ENCODE measurements at places on chromosomes 1 and 21.

DNA sequence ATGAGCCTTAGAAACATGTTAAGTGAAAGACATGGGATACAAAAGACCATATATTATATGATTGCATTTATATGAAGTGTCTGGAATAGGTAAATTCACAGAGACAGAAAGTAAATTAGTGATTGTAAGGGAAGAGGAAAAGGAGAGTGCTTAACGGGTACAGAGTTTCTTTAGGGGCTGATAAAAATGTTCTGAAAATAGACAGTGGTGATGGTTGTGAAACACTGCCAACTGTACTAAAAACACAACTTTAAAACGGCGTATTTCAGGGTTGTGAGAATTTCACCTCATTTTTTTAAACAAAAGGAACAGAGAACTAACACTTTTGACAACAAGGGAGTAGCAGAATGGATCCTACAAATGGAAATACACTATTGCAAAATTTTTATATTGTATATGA, 13.4 kb downstream of the COP1 start:
- no peak for DNase-seq

DNA sequence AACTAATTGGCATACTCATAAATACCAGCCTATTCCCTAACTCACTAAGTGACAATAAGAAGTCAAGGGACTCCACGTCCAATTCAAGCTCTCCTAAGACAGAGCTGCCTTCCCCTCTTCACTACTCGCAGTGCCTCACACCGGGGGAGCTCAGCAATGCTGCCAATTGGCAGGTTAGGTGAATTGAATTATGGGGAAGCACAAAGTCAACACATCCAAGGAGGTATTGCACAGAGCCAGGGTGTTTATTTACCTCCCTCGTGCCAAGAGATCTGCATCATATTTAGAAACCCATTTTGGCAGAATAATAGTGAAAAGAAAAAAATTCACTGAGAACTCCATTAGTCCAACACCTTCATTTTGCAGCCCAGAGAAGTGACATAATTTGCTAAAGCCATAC, 20.4 kb upstream of the TNR start:
- no peak for DNase-seq

DNA sequence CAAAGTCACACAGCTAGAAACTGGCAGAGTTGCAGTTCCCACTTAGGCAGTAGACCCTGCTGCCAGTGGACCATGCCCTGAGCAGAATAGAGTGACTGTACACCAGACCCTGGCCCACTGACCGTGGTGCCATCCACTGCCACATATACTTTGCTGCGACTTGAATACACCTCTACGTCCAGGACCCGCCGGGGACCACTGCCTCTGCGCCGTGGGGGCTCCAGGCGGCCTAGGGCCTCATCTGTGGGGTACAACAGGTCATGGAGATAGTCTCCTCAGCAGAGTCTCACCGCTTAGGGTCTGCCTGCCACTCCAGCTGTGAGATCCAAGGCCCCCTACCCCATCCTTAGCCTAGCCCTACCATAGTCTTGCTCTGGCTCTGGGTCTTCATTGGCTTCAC, 1.6 kb downstream of the POMGNT1 start:
- DNase-seq, result no peak

DNA sequence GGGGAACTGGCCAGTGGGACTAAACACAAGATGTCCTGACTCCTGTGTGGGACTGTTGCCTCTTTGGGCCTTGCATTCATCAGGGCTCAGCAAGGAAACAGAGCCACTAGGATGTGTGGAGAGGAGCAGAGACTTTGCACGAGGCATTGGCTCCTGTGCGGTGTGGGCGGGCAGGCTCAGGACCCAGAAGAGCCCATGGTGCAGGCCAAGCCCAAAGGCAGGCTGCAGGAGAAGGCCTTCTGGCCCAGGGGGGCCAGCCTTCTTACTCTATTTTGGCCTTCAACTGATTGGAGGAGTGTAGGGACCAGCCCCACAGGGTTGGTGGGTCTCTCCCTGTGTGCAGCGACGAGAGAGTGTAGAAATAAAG, 23.5 kb downstream of the LRRC3 start:
- DNase-seq, result no peak

DNA sequence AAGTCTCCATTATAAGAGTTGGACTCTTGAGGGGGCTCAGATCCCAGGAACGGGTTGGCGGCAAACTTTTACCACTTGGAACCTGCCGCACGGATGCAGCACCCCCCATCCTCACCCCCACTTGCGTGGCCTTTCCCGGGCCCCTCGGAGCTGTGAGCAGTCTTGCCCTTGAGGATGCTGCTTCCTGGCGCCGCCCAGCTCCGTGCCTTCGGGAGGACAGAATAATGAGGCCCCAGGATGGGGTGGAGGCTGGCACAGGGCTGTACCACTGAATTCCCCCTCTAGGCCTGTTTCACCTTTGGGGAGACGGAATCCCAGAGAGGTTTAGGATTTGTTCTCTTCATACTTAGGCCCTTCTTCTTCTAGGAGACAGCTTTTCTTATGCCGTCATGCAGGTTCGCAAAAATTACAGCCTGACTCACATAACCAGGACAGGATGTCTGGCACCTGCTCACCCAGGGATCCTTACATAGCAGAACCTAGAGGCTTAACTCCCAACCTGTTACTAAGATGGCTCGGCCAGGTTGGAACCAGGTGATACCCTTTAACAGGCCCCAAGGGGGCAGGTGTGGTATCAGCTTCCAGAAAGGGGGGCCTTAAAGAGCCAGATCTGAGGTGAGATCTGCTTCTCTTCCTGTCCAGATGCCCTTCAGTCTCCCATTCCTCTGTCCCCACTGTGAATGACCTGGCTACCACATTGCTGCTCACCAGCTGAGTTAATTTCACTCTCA, 1.5 kb downstream of the TRNP1 start:
- no peak for DNase-seq

DNA sequence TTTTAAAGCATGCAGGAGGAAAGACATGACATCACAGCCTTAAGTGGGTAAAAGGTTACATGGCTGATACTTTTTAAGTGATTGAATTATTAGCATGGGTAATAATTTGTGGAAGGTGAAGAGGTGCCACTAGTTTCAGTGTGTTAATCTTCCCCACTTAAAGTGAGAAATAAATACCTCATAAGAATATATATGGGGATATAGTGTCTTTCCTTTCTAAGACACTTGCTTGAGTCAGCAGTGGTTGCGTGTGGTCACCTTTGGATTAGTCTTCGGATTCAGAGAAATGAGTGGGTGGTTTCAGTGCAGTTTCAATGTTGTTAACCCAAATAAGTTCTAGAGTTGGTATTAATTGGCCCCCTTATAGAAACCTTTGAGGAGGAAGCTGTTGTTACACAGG, 94.1 kb downstream of the ADGRL2 start:
- no peak for DNase-seq

DNA sequence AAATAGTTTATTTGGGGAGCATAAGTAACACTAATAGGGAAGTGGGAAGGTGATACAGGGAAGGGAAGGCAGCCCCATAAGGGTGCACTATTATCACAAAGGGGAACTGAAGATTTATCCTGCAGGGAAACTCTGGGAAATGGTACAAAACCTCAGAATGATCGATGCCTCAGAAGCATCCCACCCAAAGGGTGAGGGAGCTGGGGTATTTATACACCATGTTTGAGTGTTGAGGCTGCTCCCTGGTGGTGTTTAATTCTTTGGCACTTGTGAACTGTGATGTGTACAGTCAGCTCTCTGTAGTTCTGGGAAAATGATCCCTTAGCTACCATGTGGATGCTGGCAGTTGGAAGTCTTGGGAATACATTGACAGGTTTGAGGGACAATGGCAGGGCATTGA, 5.1 kb upstream of the TRIM62 start:
- no peak for DNase-seq

DNA sequence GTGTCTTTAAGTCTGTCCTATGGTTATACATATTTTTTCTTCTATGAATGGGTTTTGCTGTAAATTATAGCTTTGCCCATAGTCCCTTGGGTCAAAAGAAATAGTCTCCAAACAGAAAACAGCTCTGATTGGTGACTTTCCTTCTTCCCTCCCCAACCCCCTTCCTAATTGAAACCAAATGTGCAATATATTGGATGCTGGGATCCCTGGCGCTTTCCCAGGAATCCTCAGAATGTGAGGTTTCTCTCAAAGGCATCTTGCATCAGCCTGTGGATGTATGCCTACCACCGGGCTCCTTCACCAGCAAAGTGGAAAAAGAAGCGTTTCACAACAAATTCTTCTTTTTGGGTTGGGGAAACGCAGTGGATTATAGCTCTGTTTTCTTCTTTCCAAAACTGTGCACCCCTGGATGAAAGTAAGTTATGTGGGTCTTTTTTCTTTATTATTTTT, at the start of gene DDR2:
TSS of gene DDR2 (plus strand) at position 248 of the 450 bp plus-strand sequence. CDS start 86,600 bp downstream, outside the sequence.
- DNase-seq, result peak; percentile 91

DNA sequence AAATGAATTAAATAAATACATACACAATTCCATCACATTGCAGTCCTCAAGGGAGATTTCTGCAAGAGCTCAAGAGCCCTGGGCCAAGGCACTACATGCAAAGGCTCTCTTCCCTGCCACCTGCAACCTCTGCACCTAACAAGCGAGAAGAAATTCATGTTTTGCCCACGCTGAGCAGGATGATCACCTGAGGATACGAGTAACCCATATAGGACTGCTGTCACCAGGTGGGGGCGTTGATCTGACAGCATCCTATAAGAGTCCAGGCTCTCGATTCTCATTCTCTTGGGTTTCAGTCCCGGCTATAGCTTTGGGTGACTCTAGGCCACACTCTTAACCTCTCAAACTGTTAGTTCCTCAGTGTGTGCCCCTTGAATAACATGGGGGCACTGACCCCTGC, 18.7 kb upstream of the SPOCD1 start:
- DNase-seq, result no peak

DNA sequence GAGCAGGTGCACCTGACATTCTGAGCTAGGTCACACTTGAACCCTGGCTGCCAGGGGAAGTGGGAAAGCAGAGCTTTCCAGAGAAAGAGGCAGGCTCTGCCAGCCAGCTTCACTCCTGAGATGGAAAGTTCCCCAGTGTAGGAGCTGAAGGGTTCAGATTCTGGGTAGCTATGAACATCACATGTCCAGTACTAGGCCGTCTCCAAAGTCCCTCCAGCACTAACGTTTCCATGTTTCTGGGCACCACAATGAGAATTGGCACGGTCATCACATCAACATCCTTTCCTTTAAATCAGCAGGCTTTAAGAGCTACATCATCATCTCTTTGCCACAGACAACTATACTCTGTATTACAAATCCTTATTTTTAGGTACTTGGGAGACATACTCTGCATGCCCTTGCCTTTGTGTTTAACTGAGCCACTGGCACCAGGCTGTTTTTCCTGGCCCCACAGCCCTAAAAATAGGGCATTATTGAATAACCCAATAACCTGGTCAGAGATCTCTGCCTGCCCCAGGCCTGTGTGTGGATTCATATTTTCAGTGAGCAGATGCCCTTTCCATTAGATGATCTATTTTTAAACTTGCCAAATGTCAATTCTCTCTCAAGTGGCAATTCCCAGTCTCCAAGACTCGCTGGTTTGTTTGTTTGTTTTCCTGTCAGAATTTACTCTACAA, 35.4 kb upstream of the USP24 start:
- DNase-seq, result no peak

DNA sequence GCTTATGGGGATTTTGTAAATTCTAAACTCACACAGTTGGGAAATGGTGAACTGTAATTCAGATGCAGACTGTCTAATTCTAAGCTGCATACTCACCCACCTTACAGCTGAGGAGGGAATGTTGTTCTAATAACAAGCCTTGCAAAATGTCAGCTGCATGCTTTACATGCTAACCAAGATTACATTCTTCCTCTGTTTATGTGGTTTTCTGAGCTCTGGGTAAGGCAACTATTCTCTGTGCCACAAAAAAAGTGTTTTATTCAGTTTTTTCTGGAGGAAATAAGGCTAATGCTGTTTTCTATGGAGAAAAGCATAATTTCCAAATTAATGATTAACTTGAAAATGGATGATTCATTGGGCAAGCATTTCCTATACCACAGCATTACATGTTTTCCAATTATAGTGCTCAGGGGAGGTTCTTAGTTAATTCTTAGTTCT, 64.9 kb downstream of the RGS13 start:
- peak; percentile 92 for DNase-seq
